Mesothelial cell of epicardium (in vitro differentiated cells): ENCODE measurements at places on chromosomes 5 and 9. TPM values are rescaled to one million over a fixed set of nuclear protein-coding genes. Genes with fewer than 3 reads are reported as not detected.

The KIF24 gene
- total RNA-seq: 3.5 to 3.9 TPM (median 3.5 TPM) in 3 replicates

The PTGDS gene
- 52.6 to 58.0 TPM (median 53.5 TPM) in 3 replicates for total RNA-seq

The PRELID1 gene
- 80.5 to 89.8 TPM (median 81.2 TPM) in 3 replicates for total RNA-seq

The ISCA1 gene
- total RNA-seq: 23.4 to 29.0 TPM (median 27.3 TPM) in 3 replicates

The FBN2 gene
- total RNA-seq: 238 to 252 TPM (median 244 TPM) in 3 replicates

The SH3GLB2 gene
- total RNA-seq: 173 to 174 TPM (median 174 TPM) in 3 replicates

The PTCH1 gene
- total RNA-seq: 29.9 to 36.3 TPM (median 36.1 TPM) in 3 replicates

The TMEM245 gene
- total RNA-seq: 73.0 to 77.9 TPM (median 74.6 TPM) in 3 replicates

The IFNA21 gene
- not detected in 3 replicates for total RNA-seq

The LHX3 gene
- total RNA-seq: not detected in 3 replicates

The AQP3 gene
- total RNA-seq: 0.93 to 1.5 TPM (median 1.3 TPM) in 3 replicates

The PDE6A gene
- total RNA-seq: 0.18 to 0.38 TPM (median 0.29 TPM) in 3 replicates

The DDX41 gene
- 91.2 to 101 TPM (median 95.4 TPM) in 3 replicates for total RNA-seq

The PDGFRB gene
- total RNA-seq: 100 to 105 TPM (median 102 TPM) in 3 replicates

The HRCT1 gene
- 0.72 to 1.2 TPM (median 1.0 TPM) in 3 replicates for total RNA-seq

The CARD9 gene
- 3.6 to 4.9 TPM (median 4.0 TPM) in 3 replicates for total RNA-seq

The PIP5K1B gene
- total RNA-seq: 0.87 to 1.4 TPM (median 1.3 TPM) in 3 replicates

The CER1 gene
- 0.78 to 1.2 TPM (median 1.0 TPM) in 3 replicates for total RNA-seq

The MOCS2 gene
- total RNA-seq: 20.5 to 21.5 TPM (median 21.1 TPM) in 3 replicates

The VCP gene
- total RNA-seq: 313 to 318 TPM (median 317 TPM) in 3 replicates
